ENCODE measurements at places on chromosomes 7 and 10. TPM values are rescaled to one million over a fixed set of nuclear protein-coding genes. Genes with fewer than 3 reads are reported as not detected.

The HOXA7 gene
- total RNA-seq = not detected

GRCh38 chr7:73901823-73902597 lies 41.1 kb downstream of the TMEM270 start:
- no peak for DNase-seq

DNA sequence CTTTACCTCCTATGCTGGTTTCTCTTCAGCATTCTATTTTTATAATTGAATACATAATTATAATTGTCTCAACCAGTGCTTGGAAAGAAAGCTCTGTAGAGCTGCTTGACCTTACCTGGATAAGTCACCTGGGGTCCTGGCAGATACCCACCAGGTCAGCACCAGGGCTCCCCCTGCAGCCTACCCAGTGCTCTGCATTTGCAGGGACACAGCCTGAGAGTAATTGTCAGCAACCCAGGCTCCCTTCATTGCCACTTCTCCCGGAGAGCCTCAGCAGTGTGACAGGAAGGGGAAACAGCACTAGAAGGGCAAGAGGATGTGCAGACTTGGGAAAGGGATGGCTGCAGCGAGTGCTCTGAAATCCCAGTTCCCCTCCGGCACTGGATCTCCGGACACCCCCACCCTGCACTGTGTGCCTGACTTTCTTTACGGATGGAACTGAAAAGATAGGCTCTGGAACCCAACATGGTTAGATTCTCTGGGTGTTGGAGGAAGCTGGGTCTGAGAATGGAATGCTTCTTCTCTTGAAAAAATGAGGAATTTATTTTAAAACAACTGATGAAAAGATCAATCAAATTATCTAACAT lies 11.4 kb upstream of the PAX4 start:
- DNase-seq = peak; percentile 67

- DNase-seq = no peak
Measured at GRCh38 chr7:114942446-114943175, 20.7 kb downstream of the MDFIC start.

The HELLS gene
- 154 TPM for total RNA-seq

The SEC24C gene
- 84.6 TPM for total RNA-seq

GRCh38 chr10:753530-753929 lies 64.1 kb upstream of the DIP2C start:
- DNase-seq = no peak

GRCh38 chr10:8054494-8055407 lies at the start of gene GATA3:
GATA3 (plus strand) TSS chr10:8054688; CDS start chr10:8055656, 968 bp downstream.
- peak; percentile 91 for DNase-seq

- DNase-seq = no peak
Measured at GRCh38 chr10:79947787-79948424, 999 bp downstream of the SFTPD start.

DNA sequence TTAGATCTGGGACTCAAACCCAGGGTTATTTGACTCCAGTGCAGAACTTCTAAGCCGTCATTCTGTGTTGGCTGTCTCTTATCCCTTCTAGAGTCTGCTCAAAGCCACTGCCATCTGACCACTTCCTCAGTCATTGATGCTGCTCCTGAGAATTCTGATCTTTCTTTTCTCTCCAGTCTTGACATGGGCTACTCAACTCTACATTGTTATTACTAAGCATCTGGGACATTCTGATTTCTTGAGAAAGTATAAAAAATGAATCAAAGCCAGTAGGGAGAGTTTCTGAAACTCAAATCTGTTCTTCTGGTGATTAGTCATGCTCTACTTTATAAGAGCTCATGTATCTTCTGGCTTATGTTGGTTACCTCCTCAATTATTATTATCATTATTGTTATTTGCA lies 48.7 kb downstream of the ANK3 start:
- DNase-seq = no peak

The PSD gene
- total RNA-seq = 9.1 TPM

DNA sequence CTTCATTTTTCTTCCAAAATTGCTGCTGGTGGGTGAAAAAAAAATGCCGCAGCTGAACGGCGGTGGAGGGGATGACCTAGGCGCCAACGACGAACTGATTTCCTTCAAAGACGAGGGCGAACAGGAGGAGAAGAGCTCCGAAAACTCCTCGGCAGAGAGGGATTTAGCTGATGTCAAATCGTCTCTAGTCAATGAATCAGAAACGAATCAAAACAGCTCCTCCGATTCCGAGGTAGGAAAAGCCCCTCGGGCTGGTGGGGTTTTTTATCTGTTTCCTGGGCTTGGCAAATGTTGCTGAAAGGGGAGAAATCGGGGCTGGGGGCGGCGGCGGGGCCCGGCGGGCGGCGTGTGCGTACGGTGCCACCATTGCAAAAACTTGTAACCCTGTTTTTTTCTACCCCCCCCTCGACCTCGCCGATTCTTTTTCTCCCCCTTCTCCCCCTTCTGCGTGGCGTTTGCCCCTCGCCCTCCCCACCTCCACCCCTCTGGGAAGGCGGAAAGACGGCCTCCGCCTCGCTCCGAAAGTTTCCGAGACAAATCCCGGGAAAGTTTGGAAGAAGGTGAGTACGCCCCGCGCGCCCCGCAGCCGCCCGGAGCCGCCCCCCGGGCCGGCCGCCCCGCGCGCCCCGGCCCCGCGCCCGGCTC lies 789 bp downstream of the TCF7L2 start:
- peak; percentile 39 for DNase-seq

DNA sequence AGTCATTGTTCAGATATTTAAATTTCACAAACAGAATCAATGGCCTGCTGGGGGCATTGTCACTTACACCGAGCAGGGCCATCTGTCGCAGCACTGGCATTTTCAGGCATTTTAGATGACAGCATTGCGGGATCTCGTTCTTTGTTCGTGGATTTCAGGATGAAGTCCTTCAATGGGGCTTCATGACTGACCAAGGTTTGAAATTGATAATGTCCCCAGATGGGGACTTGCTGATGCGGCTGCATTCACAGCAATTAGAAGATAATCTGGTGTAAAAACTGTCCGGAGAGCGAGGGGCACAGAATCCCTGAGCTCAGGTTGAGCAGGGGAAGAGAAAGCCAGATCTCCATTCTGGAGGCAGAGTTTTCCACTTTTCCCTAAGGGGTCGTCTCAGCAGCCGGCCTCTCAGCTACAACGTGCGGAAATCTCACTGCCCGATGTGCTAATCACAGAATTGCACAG lies 1.9 kb upstream of the C7orf33 start:
- DNase-seq = no peak

GRCh38 chr10:17214526-17214925 lies 13.1 kb upstream of the TRDMT1 start:
- DNase-seq = no peak

The FANK1 gene
- 1.0 TPM for total RNA-seq

DNA sequence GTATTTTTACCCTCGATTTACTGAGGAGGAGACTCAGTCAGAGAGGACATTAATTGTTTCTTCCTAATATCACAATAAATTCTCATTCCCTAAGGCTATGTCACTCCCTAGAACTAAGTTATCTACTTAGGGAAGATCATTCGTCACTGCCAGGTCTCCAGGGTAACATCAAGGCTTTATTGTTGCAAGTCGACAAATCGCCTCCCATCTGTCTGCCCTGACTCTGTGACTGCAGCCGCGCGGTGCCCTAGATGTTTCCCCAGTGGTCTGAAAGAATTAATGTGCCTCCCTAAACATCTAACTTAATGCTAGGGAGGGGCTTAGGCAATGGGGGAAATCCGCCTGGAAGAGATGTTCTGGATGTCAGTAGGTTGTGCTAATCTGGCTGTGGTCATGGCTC lies 558.8 kb upstream of the C7orf33 start:
- DNase-seq = no peak

GRCh38 chr7:22802426-22802825 lies 20.2 kb downstream of the TOMM7 start:
- DNase-seq = no peak

The FXYD4 gene
- total RNA-seq = not detected

All from activated CD4-positive, alpha-beta T cell treated with anti-CD3 and anti-CD28 coated beads for 36 hours (primary cell).